ENCODE measurements at places on chromosomes 16 and 17.

- DNase-seq: peak; percentile 12
Measured at GRCh38 chr17:7850701-7851437, 4.0 kb upstream of the TMEM88 start.

- peak; percentile 3 for DNase-seq
Measured at GRCh38 chr16:57266531-57267260, 17.8 kb downstream of the PLLP start.

- DNase-seq: no peak
Measured at GRCh38 chr17:7513850-7514419, 29.8 kb downstream of the POLR2A start.

DNA sequence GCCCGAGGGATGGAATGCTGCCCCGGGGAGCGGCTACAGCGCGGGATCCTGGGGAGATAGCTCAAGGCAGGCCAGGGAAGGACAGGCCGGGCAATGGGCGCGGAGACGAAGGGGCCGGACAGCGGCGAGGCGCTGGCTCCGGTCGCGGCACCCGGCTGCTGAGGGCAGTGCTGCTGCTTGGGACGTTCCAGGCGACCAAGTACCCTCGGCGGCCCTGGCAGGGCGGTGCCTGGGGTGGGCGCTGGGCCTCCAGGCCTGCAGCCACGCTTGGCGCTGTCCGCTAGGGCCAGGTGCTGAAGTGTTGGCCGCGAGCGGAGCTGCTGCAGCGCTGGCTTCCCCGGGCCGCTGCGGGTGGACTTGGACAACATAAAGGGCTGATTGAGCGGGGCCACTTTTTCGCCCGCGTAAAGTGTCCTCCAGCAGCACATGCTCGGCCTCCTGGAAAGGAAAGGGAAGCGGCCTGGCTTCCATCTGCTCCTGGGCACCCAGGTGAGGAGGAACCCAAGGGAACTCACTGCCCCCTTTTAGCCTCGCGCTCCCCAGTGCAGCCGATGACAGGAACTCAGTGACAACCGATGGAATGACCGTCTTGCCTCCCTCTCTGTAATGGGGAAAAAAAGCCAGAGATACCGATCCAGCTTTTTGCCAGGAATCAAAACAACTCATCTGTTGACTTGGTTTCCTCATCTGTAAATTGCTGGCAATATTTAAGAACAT, 23.7 kb downstream of the CLEC3A start:
- peak; percentile 68 for DNase-seq

GRCh38 chr17:8964801-8965393, 610 bp downstream of the PIK3R5 start:
- DNase-seq: peak; percentile 35

All from mucosa of descending colon (tissue), 3 donors.